ENCODE measurements at places on chromosomes 3 and 15.

GRCh38 chr3:171351676-171352075 is 108.5 kb downstream of the TNIK start:
- peak; percentile 98 for DNase-seq

GRCh38 chr3:64918989-64919388 is 231.2 kb upstream of the ADAMTS9 start:
- no peak for DNase-seq

GRCh38 chr3:12234192-12234591 is 54.7 kb upstream of the PPARG start:
- no peak for DNase-seq

DNA sequence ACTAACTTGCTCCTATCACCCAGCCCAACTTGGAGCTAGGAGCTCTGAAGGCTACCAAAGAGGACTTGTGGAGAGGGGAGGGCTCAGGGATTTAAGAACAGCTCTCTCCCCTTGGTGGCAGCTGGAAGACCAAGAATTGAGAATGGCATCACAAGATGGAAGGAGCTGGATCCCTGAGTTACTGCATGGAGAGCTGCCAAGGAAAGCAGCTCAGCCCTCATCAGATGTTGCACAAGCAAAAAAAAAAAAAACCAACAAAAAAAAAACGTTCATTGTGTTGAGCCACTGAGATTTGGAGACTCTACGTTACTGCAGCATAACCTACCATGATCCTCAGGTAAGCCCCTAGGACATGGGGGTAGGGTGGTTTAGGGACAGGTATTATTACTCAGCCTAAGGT is 41.0 kb downstream of the ITGB5 start:
- DNase-seq = peak; percentile 53

GRCh38 chr3:175304404-175304803 is 445.3 kb downstream of the NAALADL2 start:
- DNase-seq = no peak

- DNase-seq = no peak
These were observed 320.9 kb upstream of the ICE2 start for GRCh38 chr15:60799885-60800284.

DNA sequence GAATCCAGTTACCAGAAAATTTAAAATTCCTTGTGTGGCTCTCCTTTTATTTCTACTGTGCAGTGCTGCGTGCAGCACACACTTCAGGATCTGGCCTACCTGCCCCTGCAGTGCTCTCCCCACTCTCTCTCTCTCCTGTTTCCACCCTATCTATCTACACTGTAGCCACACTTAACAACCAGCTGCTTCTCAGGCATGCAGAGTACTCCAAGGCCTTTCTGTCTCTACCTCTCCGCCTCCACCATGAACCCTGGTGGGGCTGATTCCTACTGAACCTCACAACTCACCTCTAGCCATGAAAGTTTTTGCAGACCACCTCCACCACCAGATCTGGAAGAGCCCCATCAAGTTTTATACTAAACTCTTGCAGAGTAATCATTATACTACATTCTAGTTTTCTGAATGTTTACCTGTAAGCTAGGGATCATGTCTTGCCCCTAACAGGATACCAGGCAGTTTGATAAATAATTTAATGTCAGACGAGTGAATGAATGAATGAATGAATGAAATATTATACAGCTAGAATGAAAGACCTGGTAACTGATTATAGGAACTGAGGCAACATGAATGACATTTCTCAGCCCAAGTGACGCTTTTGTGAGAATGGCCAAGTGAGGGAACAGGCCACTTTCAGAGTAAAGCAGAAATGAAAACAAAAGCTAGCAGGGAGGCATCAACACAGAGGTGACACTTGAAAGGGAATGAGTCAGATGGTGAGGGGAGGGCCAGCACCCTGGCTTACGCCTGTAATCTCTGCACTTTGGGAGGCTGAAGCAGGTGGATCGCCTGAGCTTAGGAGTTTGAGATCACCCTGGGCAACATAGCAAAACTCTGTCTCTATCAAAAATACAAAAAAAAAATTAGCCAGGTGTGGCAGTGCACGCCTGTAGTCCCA is 363.5 kb downstream of the FOXP1 start:
- DNase-seq = no peak

DNA sequence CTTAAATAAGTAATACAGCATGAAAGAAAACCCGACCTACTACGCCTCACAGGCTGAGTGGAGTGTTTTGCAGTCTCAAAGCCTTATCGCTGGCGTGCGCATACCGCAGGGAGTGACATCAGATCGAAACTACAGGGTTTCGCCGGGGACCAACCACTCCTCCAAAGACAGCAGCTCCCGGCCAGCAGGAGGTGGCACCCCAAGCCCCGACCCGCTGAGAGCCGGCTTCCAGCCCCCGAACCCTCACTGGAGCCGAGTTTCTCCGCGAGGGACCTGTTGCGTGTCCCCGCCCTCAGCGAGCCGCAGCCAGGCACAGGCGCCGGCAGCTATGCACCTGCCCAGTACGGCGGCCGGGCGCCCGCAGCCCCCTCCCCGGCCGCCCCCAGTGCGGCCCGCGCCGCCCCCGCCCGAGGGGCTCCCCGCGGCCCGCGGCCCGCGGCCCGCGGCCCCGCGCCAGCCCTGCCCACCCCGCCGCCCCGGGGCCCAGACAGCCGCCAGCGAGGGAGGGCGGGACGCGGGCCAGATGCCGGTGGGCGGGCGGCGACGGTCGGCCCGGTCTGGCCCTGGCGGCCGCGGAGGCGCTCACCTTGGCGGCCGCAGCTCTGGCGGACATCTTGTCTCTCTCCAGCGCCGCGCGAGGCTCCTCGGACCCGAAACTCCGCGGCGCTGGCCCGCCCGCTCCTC is 710 bp downstream of the TJP1 start:
- DNase-seq = peak; percentile 90

- peak; percentile 54 for DNase-seq
These were observed 86.6 kb downstream of the HMG20A start for GRCh38 chr15:77507143-77507897.

All from mammary epithelial cell (primary cell).